Activated CD4-positive, alpha-beta T cell treated with anti-CD3 and anti-CD28 coated beads for 36 hours (primary cell): ENCODE measurements at places on chromosomes 12 and 14. TPM values are rescaled to one million over a fixed set of nuclear protein-coding genes. Genes with fewer than 3 reads are reported as not detected.
A peak's percentile ranks its signal among the peaks of the same experiment; 100 is the strongest.

Gene SLC38A4
- total RNA-seq = not detected

Gene PRKD1
- total RNA-seq = not detected

- DNase-seq = no peak
Observed at GRCh38 chr14:80047761-80048160, 163.5 kb downstream of the DIO2 start.

DNA sequence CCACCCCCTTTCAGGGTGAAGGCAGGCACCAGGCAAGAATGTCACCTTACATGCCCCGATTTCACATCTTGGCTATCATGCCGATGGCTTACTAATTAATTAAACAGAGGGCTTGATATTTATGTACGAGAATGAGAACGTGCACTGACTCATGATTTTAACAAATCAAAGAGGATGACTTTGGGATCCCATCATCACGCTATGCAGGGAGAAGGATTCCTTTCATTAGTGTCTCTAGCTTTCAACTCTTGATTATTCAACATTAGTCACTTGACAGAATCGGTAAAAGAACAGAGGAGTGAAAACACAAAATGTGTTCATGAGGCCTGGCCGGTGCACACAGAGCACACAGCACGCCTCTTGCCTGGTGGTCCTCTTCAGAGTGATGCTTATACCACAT lies 80.6 kb downstream of the PRKAB1 start:
- DNase-seq = no peak

- DNase-seq = no peak
Observed at GRCh38 chr12:113748707-113749432, 217.3 kb downstream of the RBM19 start.

GRCh38 chr12:118326991-118327390 lies 45.7 kb downstream of the TAOK3 start:
- DNase-seq = no peak

- DNase-seq = peak; percentile 84
Observed at GRCh38 chr14:94392510-94392935, 4.1 kb upstream of the SERPINA1 start.
